Stimulated activated CD4-positive, alpha-beta T cell treated with anti-CD3 and anti-CD28 coated beads, Interleukin-15, amount 100 ng/mL, for 24 hours (primary cell): ENCODE measurements at places on chromosomes 2 and 18.

- no peak for DNase-seq
Measured at GRCh38 chr2:241007111-241007510, 8.7 kb downstream of the SNED1 start.

GRCh38 chr2:2899826-2900225, 477.8 kb downstream of the EIPR1 start:
- no peak for DNase-seq

- no peak for DNase-seq
Measured at GRCh38 chr18:79556829-79557585, 122.6 kb upstream of the CTDP1 start.

DNA sequence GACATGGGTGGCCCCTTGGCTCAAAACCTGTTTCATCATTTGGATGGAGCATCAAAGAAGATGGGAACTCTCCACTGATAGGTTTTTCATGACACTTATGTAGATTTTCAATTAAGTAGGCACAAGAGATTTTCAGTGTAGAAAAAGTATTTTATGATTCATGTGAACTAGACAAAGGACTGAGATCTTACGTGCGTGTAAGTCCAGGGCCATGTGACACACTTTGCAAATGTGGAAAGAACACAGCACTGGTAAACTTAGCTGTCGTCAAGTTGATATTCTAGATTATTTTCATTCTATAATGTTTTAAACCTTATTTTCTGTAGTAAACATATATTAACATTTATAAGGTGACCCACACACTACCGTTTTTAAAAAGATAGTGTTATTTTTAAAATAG, 37.4 kb downstream of the RNF144A start:
- no peak for DNase-seq

- no peak for DNase-seq
Measured at GRCh38 chr2:215360596-215360995, 48.7 kb downstream of the ATIC start.

DNA sequence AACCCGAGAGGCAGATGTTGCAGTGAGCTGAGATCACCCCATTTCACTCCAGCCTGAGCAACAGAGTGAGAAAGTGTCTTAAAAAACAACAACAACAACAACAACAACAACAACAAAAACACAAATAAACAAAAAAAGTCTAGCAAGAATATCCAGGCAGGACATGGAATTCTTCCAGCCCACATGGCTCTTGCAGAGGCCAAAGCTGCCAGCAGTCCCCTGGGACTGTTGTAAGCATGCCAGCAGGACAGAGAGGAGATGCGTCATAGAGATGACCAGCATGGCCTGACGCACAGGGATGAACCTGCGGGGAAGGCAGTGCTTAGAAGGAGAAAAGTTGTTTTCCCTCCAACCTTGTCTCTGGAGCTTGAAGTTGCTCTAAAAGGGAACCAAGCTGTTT, 182.3 kb upstream of the PGAP1 start:
- DNase-seq = no peak
